ENCODE measurements at places on chromosomes 11 and 22.

DNA sequence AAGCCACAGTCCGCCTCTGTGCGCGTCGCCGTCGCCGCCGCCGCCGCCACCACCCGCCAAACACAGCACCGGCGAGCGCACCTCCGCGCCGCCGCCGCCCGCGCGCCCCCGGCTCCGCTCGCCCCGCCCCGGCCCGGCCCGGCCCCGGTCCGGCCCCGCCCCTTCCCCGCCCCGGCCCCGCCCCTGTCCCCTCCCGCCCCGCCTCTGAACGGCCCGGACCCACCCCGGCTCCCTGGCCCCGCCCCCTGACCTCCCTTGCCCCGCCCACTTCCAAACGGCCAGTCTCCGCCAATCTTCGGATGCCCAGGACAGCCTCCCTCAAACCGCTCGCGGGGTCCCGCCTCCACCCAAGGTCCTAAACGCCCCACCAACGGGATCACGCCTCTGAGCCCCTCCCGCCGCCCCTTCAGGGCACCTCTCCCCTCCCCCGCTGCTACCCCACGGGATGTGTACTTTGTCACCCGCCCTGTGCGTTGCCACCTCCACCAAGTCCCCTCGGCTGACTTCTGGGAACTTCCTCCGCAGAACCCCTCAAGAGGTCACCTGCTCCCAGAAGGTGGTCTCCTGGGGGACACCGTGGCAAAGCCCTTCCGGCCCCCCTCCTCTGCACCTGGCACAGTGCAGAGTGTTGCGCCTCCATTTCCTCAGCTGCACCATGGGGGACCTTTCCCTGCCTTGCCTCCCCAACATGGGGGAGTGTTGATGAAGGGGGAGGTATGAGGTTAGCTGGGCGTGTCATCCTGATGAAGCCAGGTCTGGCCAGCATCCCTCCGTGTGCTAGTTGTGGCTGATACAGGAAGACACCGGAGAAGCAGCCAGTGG lies at the start of gene KIAA0930:
Gene KIAA0930 (minus strand): TSS at position 85 of the 822 bp plus-strand sequence. CDS start 191 bp downstream, outside the sequence.
- no peak for DNase-seq

- no peak for DNase-seq
Measured at GRCh38 chr22:48863965-48864528, 963.6 kb downstream of the BRD1 start.

DNA sequence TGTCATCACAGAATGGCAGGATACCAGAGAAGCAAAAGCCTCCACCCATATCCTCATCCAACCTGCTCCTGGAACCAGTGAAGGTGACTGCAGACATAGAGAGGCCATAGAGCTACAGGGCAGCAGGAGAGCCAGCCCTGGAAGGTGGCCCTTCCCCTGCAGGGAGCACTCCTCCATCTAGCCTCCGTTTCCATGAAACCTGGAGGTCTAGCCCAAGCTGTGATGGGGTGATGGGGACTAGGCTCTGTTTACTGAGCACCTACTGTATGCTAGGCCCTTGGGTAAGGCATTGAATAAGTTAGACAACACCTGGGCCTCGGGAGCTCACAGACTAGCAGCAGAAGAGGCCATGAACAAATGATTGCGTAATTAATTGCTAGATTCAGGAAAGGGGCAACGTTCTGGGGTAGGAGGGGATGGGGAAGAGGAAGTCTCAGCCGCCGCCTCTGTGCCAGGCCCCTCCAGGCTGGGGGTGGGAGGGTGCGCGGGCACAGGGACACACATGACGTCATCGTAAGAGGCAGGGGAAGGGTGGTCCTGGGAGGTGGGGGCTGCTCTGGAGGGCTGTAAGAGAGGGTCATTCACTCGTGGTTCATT lies 784 bp upstream of the SYNGR1 start:
- DNase-seq, result no peak

DNA sequence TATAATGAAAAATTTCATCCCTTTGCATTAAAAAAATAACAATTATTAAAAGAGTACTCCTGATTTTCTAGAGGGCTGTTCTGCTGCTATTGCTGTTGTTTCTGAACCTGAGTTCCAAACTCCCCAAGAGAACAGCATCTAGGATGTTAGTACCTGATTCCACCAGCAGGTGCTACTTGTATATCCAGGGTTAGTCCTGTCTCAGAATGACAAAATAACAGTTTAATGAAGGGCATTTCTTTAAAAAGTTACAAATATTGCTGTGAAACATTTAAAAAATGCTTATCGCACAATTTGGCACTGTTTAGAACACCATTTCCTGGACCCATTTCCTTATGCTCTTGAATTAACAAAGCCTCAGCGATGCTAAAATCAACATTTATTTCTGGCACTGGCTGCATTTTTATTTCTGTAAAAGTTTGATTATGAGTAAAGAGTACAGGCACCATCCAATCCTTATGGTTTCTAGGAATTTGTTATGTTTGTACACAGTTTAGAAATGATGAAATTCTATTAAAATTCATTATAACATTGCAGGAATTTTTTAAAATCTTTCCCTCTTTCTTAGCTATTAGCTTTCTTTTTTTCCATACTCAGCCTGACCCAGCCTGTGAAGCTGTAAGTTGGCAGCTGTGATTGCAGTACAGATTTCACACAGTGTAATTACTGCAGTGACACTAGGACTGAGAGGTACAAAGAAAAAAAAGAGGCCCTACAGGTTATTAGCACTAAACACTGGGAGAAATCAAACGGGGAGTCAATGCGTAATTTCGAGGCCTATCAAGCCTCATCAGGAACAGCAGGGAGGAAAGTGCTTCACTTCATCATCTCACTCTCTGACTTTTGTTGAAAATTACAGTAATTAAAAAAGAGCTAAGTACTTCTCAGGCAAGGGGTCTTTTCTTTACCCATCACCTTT lies 208.8 kb downstream of the DCDC1 start:
- peak; percentile 23 for DNase-seq

- DNase-seq, result no peak
Measured at GRCh38 chr11:96102664-96103078, 178.8 kb upstream of the MTMR2 start.

- peak; percentile 92 for DNase-seq
Measured at GRCh38 chr11:118928101-118928869, 2.6 kb upstream of the BCL9L start.

DNA sequence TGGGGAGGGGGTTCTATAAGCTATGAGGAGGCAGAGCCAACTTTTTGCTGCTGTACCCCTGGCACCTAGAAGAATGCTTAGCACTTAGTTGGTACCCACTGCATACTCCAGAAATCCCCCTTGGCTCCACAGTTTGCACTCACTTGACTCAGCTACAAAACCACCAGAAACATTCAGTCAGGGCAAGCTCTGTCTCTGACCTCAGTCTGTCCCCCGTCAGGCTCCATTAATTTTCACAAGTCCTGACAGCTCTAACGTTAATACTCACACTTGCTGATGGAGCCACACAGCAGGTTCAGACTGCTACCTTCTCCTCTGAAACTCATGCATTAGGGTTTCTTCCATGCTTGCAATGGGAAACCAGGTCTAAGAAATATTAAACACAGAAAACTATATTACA lies 81.7 kb downstream of the MPPED2 start:
- DNase-seq, result peak; percentile 48

DNA sequence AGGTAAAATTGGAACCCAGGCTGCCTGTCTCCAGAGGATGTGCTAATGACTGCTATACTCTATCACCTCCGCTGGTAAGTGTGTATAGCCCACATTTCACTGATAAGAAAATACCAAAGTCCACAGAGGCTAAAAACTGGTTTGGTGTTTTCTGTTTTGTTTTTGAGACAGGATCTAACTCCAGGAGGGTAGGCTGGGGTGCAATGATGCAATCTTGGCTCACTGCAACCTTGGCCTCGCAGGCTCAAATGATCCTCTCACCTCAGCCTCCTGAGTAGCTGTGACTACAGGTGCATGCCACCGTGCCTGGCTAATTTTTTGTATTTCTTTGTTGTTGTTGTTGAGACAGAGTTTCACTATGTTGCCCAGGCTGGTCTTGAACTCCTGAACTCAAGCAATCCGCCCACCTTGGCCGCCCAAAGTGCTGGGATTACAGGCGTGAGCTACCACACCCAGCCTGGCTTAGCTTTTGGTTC lies 409.8 kb downstream of the LARGE1 start:
- no peak for DNase-seq

DNA sequence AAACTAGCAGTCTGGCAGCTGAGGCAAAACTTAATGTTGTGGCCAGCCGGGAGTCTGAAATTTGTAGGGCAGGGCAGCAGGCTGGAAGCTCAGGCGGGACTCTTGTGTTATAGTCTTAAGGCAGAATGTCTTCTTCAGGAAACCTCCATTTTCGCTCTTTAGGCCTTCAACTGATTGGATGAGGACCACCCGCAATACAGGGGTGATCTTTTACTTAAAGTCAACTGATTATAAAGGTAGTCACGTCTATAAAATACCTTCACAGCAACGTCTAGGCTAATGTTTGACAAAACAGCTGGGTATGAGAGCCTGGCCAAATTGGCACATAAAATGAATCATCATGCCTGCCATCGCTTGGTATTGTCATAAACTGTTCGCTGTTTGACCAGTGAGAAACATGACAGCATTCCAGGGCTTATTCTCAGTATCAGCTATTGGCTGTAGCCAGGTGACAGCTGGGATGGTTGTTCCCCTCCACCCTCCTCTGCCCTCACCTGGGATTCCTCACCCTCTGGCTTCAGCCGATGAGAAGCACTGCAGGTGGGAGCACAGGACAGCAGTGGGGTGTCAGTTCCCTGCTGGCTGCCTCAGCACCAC lies 6.6 kb upstream of the POU2F3 start:
- DNase-seq, result no peak

DNA sequence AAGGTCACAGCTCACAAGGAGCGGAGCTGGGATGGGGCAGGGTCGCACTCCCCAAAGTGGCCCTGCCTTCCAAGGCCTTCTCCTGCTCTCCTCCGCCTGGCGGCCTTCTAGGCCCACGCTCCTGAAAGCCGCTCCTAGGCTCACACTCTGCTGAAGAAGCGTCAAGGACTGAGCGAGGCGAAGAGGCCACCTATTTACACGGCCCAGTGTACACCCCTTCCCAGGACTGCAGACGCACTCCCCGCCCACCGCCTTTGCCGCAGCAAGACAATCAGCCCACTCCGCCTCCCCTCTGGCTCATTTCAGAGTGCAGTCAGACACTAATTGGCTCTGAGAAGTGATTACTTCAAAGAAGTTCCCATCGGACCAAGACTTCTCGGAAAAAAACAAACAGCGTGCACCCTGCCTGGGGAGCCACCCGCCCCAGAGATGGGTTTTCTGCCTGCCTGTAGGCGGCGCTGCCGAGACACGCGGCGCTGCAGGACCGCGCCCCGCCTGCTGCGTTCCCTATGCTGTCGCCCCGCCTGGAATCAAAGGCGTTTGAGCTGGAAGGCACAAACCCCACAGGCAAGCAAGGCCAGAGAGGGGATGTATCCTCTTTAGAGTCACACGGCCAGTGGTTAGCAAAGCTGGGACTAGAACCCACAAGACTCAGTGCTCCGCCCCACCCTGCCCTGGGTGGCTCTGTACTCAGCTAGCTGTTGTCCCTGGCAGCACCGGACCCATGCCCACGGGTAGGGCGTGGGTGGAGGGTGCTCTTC lies 414.8 kb downstream of the BUD13 start:
- DNase-seq, result peak; percentile 4

DNA sequence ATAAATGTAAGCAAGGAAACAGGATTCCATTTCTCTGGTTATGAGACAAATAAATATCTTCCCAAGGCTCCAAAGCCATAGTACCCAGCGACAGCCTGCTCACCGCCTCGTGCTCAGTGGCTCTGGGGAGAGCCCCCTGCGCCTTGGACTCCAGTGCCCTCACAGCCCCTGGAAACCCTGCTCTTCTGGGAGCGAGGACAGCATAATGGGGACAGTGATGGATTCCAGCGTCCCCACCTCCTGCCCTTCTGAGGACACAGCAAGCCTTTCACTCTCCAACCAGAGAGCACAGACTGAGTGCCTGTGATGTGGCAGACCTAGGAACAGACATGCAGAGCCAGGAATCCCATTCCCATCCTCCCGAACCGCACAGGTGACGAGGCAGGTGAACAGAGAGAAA lies 660.8 kb downstream of the TBC1D22A start:
- DNase-seq, result no peak

GRCh38 chr11:20671856-20672546 lies 2.6 kb downstream of the NELL1 start:
- DNase-seq, result peak; percentile 16

DNA sequence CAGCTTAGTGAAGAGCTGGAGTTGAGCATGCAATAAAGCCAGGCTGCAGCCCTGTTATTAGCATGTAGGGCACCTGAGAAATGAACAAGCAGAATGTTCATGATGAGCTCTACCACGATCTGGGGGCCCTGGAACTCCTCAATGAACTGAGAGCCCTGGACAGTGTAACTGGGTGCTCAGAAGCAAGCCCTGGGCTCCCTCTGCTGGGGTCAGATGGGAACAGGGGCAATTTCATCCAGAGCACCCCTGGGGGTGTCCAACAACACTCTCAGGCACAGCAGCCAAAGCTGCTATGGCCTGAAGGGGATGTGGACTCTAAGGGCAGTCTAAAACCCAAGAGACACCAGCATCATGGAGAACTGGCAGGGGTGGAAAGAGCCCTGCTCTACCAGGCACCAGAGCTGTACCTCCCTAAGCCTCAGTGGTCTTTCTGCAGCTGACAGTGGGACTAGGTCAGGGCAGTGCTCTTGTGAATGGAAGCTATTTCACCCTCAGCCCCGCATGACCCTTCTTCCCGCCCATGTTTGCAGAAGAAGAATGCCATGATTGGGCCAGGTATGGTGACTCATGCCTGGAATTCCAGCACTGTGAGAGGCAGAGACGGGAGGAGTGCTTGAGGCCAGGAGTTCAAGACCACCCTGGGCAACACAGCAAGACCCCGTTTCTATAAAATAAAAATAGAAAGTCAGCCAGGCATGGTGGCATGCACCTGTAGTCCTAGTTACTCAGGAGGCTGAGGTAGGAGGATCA lies 28.9 kb downstream of the THOC5 start:
- peak; percentile 8 for DNase-seq

DNA sequence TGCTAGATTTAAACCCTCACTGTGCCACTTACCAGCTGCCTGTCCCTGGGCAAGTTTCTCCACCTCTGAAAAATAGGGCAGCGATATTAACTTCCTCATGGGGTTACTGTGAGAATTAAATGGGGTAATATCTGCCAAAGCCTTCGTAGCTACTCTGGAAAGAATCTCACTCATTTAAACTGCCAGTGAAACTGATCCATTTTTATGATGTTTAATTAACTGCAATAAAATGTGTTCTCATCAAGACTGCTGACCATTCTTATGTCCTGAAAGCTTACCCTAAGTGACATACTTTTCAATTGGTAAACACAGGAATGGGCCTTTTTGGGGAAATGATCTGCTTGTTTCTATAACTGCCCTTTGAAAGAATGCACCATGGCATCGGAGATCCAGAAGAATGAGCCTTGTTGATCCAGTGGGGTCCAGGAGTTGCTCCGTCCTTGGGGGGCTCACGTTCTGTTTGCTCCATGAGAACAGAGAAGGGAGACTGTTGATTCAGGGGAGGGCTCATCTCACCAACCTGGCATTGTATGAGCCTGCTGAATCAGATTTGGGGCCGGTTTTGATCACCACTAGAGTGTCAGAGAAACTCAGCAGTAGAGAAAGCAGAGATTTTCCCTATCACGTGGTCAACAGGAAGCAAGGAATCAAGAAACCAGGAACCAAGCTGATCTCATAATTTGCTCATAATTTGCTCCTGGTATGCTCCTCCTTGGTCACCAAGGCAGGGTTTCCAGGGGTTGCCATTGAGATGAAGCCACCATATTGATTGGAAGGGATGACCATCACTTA lies 7.0 kb upstream of the CCDC86 start:
- peak; percentile 55 for DNase-seq
